Neural crest cell (in vitro differentiated cells): ENCODE measurements at places on chromosomes 7 and 10. TPM values are rescaled to one million over a fixed set of nuclear protein-coding genes. Genes with fewer than 3 reads are reported as not detected.

NEUROD6 gene
- total RNA-seq = not detected in 2 replicates

SDK1 gene
- total RNA-seq = 11.6 and 12.6 TPM in 2 replicates

CYP17A1 gene
- total RNA-seq = not detected in 2 replicates

DNA sequence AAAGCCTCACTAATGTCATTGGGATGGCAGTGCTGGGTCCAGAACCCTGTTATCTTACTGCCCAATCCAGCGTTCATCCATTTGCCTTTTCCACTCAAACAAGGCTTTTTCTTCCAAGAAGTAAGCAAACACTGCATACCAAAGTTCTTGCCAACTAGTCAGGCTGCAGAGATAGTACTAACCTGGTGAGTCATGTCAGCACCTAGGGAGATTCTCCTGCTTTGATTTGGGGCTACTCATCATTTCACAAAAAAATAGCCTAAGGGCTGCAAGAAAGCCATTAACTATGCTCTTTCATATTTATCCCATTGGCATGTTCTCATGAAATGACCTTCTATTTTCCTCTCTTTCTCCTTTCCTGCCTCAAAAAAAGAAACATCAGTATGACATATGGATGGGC lies 142.6 kb downstream of the TWIST1 start:
- no peak for DNase-seq

- peak; percentile 56 for DNase-seq
Measured at GRCh38 chr10:97553575-97554031, 19.0 kb upstream of the ANKRD2 start.
